Epithelial cell of proximal tubule (primary cell): ENCODE measurements at places on chromosomes 7 and 10. TPM values are rescaled to one million over a fixed set of nuclear protein-coding genes. Genes with fewer than 3 reads are reported as not detected.

Gene CYP2C19
- not detected in 2 replicates for total RNA-seq

Gene SPDYE1
- total RNA-seq, result not detected in 2 replicates

Gene PAPOLB
- total RNA-seq, result 0.07 TPM in 1 of 2 replicates, not detected in the other

Gene CHST15
- 9.2 and 20.6 TPM in 2 replicates for total RNA-seq

Gene PMS2
- 12.3 and 14.3 TPM in 2 replicates for total RNA-seq

Gene UBE3C
- total RNA-seq, result 42.3 and 81.8 TPM in 2 replicates

Gene DKK1
- total RNA-seq, result 3.2 and 39.9 TPM in 2 replicates

Gene CYP17A1
- not detected in 2 replicates for total RNA-seq

Gene UROS
- total RNA-seq, result 56.8 and 56.9 TPM in 2 replicates

Gene GLCCI1
- total RNA-seq, result 1.9 and 3.0 TPM in 2 replicates
